Glutamatergic neuron (in vitro differentiated cells): ENCODE measurements at places on chromosomes 7 and 10. TPM values are rescaled to one million over a fixed set of nuclear protein-coding genes. Genes with fewer than 3 reads are reported as not detected.

DNA sequence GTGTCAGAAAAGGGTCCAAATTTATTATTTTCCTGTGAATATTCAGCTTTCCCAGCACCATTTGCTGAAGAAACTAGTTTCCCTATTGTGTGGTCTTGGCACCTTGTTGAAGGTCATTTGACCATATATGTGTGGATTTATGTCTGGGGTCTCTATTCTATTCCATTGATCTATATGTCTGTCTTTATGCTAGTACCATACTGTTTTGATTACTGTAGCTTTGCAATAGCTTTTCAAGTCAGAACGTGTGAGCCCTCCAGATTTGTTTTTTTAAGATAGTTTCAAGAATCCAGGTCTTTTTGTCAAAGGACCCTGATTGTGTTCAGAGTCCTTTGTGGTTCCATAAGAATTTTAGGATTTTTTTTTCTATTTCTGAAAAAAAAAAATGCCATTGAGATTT, 79.0 kb upstream of the WAC start:
- DNase-seq = no peak
- no peak overlapping the region for H3K27ac ChIP-seq
- peaks cover 11% of the 10 kb centered on the region for H3K36me3 ChIP-seq
- no peaks in the 10 kb centered on the region for H3K27me3 ChIP-seq

DNA sequence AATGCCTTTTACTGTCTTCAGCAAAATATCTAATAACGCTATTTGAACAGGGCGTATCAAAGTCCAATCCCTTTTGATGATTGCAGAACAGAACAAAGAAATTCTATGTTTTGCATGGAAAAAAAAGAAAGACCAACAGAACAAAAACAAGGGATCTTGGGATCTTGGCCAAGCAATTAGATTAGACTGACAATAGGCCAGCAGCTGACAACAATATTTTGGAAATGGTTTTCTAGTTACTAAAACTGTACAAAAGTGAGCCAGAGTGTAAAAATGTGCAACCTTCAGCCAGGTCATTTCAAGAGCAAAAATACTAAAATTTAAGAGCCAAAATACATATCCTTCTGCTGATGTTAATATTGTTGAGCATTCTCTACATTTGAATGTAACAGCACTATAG, 716.5 kb upstream of the KCND2 start:
- no peaks in the 10 kb centered on the region for H3K36me3 ChIP-seq
- H3K27me3 ChIP-seq = no peaks in the 10 kb centered on the region
- no peak for DNase-seq
- no peak overlapping the region for H3K27ac ChIP-seq
- no peak overlapping the region for H3K4me3 ChIP-seq

- no peaks in the 10 kb centered on the region for H3K36me3 ChIP-seq
- peak; percentile 54 for DNase-seq
- H3K4me3 ChIP-seq = peak overlapping the region; percentile 96
- peak overlapping the region; percentile 94 for H3K27ac ChIP-seq
- H3K4me1 ChIP-seq = peaks cover 21% of the 10 kb centered on the region
Measured at GRCh38 chr10:31926765-31927564, 1.7 kb downstream of the ARHGAP12 start.

GRCh38 chr7:2131341-2131740, 101.4 kb downstream of the MAD1L1 start:
- no peak overlapping the region for H3K27ac ChIP-seq
- peaks cover 5% of the 10 kb centered on the region for H3K27me3 ChIP-seq
- peak overlapping the region; percentile 40 for H3K4me3 ChIP-seq
- H3K4me1 ChIP-seq = peaks cover 42% of the 10 kb centered on the region

GRCh38 chr10:51029172-51029641, 45.1 kb upstream of the PRKG1 start:
- H3K27ac ChIP-seq = no peak overlapping the region
- H3K36me3 ChIP-seq = no peaks in the 10 kb centered on the region
- DNase-seq = no peak
- no peaks in the 10 kb centered on the region for H3K4me1 ChIP-seq
- H3K27me3 ChIP-seq = no peaks in the 10 kb centered on the region

DNA sequence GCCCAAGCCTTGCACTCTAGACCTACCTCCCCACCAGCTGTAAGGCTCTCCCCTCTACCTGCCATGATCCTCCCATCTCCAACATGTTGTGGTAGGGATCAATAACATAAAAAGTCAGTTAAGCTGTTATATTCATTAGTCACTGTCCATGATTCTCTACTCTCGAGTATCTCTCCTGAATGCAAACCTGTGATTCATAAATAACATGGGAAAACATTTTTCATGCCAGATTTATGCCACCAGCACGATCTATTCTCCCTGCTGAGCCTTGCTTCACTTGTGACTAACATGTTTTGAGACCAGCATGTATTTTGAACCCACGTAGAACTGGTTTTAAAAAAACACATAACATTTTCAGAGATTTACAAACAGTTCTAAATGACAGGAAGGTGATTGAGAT, 30.3 kb downstream of the TMEM168 start:
- no peak for DNase-seq
- no peak overlapping the region for H3K4me3 ChIP-seq
- no peaks in the 10 kb centered on the region for H3K36me3 ChIP-seq
- H3K27ac ChIP-seq = no peak overlapping the region
- no peaks in the 10 kb centered on the region for H3K4me1 ChIP-seq

MEOX2 gene
- total RNA-seq = 0.39 TPM

BLNK gene
- not detected for total RNA-seq

PON3 gene
- total RNA-seq = not detected

DNA sequence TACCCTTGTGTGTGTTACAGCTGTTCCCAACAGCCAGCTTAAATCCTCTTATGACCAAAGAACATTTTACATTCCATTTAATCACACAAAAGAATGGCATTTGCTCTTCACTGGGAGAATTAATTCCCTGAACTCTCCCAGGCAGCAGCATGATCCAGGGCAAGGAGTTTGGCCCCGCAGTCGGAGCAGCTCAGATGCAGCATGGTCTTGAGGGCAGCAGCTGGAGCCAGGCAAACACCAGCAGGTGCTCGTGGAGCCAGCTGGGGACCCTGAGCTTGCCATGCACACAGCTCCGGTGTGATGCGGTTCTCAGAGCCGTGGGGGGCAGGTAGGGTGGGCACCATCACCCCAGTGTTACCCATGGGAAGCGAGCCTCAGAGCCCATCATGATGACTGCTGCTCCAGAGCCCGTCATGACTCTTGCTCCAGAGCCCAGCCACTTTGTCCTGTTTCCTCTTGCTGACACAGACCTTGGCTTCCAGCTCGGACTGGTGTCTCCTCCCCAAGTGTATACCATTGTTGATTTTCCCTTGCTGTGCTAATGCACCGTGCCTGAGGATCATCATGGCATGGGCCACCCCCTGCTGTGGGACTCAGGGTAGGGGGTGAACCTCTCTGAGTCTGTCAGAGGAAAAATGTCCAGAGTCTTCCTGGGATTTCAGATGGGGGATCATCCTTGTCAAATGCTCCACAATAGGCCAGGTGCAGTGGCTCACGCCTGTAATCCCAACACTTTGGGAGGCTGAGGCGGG, 75.8 kb downstream of the ZRANB1 start:
- peaks cover 16% of the 10 kb centered on the region for H3K27me3 ChIP-seq
- peaks cover 37% of the 10 kb centered on the region for H3K4me1 ChIP-seq
- DNase-seq = peak; percentile 34
- H3K36me3 ChIP-seq = peaks cover 11% of the 10 kb centered on the region
- H3K4me3 ChIP-seq = peak overlapping the region; percentile 42
- H3K27ac ChIP-seq = peak overlapping the region; percentile 45
